ENCODE measurements at places on chromosomes 2 and 18.

- DNase-seq, result no peak
Observed at GRCh38 chr2:239465017-239466001, 64.5 kb upstream of the HDAC4 start.

DNA sequence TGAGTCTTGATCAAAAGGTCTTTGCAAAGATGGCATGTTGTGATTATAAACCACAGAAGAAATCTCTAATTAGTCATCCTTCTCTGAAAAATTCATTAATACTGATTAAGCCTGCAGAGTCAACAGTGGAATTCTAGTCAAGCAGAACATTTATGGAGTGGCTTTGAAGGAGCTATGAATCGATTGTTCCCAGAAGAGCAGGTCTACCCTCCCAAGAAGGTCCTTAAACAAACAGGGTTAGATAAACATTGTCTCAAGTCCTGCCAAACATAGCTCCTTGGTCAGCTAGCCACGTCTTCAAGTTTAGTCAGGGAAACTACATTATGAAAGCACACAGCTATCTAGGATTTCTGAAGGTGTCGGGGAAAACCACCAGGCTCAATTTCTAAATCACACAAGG is 88.9 kb downstream of the ITGA4 start:
- no peak for DNase-seq

DNA sequence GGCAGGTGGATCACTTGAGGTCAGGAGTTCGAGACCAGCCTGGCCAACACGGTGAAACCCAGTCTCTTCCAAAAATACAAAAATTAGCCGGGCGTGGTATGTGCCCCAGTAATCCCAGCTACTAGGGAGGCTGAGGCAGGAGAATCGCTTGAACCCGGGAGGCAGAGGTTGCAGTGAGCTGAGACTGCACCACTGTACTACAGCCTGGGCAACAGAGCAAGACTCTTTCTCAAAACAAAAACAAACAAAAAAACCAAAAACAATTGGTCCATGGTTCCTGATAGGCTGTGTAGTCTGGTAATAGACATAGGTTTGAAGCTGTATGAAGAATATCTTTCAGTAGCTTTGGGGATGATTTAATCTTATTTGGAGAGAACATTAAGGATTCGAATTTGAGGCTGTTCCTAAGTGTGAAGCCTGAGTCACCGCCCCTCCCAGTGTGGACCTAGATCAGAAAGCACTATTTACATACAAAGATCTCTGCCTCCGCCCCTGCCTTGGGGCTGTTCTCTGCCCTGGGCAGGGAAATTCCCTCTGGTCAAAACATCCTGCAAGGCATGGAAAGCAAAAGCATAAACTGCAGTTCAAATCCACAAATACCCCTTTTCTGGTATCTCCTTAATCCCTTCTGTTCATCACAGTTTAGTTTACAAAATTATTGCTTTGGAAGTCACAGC is 52.8 kb upstream of the PMAIP1 start:
- no peak for DNase-seq

DNA sequence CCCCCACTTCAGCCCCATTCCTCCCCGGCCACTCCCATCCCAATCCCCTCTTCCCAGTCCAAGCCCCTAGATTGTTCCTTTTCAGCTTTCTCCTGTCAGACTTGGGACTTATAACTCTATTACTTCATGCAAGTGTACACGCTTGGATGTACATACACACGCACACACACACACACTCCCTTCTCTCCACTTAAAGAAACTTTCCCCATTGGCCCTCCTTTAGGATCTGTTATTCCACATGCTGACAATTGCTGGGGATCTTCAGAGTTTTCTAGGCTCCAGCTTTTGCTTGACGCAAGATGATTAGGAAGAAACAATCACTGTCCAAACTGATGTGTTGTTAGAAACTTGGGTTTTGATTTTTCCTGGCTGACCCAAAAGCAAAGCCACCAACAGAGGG is 75.4 kb downstream of the CDK15 start:
- no peak for DNase-seq

- no peak for DNase-seq
Observed at GRCh38 chr18:23779696-23780303, 90.5 kb downstream of the LAMA3 start.

DNA sequence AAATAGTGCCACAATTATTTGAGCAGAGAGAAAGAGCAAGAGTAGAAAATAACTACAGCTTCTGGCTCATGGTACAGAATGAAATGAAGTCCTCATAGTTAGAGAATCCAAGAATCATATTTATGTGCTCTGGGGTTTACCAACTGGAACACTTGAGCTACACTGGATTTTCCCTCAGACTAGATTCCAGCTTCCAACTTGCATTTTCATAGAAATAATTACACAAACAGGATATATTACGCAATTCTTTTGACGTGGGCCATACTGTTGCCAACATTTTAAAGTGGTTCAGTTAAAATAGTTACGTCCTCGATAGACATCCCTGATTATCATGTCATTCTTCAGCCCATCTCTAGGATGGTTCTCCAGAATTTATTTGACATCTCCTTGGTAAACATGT is 129.2 kb downstream of the ETAA1 start:
- no peak for DNase-seq

DNA sequence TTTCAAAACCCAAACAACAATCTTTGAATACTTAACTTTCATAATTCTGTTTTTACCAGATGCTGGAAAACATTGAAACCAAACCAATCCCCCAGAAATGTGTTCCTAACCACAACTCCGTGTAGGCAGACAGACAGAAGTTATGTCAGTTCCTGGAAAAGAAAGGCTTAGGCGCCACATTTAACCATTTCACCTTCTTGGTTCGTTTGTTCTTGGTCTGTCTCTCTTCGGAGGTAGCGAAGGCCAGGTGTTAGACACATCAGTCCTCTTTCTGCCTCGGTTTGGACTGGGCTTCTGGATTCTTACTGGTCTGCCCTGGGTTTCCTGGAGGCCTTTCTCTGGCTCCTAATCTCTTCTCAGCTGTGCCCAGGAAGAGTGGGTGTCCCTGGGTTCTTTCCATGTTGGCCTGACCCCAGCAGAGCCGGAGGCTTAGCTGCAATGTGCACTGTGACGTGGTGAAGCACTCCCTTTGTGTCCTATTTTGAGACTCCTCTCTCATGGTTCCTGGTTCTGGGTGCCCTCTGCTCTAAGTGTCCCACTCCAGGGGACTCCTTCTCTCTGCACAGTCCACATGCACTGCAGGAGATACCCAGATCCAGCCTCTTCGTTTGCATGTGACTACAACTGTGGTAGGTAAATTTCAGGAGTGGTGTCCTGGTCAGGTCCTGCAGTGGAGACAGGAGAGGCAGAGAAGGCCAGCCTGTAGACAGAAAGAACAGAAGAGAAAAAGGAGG is 23.1 kb upstream of the RAB31 start:
- DNase-seq, result no peak

- DNase-seq, result no peak
Observed at GRCh38 chr2:126642031-126642430, 13.9 kb upstream of the GYPC start.

GRCh38 chr2:20443276-20443920 is 3.5 kb upstream of the RHOB start:
- no peak for DNase-seq

- DNase-seq, result no peak
Observed at GRCh38 chr2:76861708-76862107, 660.5 kb downstream of the LRRTM4 start.

- no peak for DNase-seq
Observed at GRCh38 chr2:237879058-237879430, 19.6 kb downstream of the RAMP1 start.

DNA sequence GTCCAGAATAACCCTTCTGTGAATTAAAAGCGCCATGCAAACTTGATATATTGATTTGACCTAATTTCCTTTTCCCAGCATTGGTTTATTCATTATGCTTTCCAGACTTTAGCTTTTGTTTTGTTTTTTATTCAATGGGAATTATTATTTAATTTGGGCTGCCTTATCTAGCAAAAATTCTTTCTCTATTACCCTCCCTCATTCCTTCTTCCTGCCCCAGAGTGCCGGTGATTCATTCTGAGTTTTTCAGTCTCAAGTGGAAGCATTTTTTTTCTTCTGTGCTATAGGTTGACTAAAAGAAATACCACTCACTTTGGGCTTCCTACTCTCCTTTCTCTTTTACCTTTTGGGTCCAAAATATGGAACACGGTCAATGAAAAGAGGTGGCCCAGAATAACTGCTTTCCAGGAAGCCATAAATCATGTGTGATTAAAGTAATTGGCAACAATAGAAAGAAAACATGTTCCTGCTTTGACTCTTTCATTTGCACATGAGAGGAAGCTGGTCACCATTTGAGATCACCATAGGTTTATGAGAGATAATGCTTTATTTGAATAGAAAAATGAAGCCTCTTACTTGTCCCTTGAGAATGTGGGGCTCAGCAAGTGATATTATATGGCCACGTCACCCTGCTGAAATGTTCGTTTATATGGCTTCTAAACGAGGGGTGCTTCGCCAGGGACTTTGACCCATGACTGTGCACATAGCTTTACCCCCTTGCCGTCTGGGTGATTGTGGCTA is 422.8 kb upstream of the ZEB2 start:
- no peak for DNase-seq

DNA sequence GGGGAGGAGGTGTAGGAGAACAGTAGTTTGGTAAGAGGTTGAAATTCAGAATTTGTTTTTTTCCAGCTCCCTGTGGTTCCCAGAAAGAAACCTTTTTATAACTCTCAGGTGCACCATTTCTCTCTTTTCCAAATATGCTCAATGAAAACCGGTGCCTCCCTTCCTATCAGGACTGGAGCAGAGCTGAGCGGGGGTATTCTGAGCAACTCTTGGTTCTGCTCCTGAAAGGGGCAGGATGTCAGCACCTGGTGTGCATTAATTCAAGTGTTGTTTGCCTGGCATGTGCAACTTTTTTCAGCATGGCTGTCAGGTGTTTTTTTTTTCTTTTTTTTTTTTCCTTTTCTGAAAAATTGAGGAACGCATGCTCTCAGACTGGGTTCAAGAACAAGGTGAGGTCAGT is 74.1 kb downstream of the MAPK4 start:
- DNase-seq, result no peak

- no peak for DNase-seq
Observed at GRCh38 chr2:13652531-13653313, 936.0 kb downstream of the TRIB2 start.

DNA sequence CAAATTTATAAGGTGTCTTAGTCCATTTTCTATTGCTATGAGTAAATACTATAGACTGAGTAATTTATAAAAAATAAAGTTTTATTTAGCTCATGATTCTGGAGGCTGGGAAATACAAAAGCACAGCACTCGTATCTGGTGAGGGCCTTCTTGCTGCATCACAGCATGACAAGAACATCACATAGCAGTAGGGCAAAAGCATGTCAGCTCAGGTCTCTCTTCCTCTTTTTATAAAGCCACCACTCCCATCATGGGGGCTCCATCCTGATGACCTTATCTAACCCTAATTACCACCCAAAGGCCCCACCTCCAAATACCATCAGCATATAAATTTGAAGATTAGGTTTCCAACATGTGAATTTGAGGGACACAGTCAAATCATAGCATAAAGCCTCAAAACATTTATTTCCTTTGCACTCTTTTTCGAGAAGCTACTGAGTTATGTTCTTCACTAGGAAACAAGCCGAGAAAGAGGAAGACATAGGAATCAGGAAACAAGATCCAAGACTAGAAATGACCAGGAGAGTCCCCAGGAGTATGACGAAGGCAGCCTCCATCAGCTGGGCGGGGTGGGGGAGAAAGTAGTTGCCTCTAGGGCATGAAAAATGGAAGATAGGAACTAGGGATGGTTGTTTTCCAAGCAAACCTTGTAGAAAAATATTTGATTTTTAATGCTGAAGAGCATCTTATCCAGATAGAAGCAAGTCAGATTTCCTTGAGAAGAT is 24.1 kb upstream of the NABP1 start:
- DNase-seq, result no peak

- DNase-seq, result no peak
Observed at GRCh38 chr18:34972765-34973414, 68.3 kb upstream of the MAPRE2 start.

DNA sequence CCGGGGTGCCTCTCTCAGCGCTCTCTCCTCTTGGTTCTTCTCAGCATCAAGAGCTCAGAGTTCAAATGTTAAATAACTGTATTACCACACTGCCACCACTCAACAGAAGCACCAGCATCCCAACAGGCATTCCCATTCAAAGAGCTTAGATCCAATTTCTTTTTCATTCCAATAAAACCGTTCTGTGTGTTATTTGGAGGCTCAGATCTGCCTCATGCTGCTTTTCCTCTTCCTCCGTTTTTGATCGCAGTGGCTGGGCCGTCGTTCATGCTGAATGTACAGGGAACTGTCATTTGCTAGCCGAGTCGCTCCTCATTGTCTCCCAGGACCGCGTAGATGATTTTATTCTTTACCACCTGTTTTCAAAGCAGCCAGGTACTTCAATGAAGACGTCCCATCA is 798.9 kb upstream of the SALL3 start:
- no peak for DNase-seq

- DNase-seq, result no peak
Observed at GRCh38 chr18:75075016-75075305, 134.0 kb downstream of the PTGR3 start.

DNA sequence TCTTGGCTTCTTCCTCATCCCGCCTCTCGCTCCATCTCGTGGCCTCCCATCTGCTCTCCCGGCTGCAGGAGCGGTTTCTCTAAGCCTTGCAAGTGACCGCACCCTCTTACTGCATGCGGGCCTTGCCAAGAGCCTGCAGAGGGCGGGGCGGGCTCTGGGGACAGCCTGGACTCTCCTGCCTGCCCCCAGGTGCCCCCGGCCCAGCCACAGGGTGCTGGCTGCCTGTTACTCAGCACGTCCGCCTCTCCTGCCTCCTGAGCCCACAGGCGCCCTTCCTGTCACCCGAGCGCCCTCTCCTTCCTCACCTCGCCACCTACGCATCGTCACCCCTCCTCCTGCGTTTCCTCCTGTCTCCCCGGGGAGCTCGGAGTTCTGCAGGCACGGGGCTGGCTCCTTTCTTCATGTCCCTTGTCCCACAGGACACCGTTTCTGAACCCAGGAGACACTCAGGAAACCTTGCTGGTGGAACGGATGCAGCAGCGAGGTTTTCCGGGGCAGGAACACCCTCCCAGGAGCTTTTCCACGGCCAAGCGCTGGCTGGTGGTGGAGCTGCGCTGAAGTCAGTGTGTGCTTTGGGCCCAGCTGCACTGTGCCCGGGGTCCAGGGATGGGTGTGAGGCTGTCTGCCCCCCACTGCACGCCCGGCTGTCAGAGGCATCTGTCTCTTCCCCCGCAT is 28.5 kb downstream of the HPCAL1 start:
- peak; percentile 47 for DNase-seq

DNA sequence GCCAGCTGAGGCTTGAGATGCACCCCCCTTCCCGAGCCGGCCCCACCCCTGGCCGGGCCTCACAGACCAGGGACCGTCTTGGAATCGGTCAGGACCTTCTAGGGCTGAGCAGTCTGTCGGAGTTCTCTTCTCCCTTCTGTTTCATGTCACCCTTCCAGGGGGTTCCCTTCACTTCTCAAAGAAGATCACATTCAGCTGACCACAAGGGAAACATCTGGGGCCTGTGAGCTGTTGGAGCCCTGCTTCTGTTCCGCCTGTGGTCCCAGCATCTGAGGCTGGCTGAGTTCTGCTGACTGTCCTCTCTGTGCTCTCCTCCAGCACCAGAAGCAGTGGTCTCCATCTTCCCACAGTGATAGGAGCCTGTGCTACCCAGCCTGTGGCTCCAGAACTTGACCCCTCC is 106.5 kb downstream of the SEPTIN10 start:
- DNase-seq, result no peak

- no peak for DNase-seq
Observed at GRCh38 chr2:129144082-129144791, 825.6 kb upstream of the HS6ST1 start.

GRCh38 chr18:60962625-60963024 is 370.6 kb upstream of the CDH20 start:
- no peak for DNase-seq

All from activated CD8-positive, alpha-beta memory T cell treated with anti-CD3 and anti-CD28 coated beads for 4 hours (primary cell).